ENCODE measurements at places on chromosomes 1 and 21.

DNA sequence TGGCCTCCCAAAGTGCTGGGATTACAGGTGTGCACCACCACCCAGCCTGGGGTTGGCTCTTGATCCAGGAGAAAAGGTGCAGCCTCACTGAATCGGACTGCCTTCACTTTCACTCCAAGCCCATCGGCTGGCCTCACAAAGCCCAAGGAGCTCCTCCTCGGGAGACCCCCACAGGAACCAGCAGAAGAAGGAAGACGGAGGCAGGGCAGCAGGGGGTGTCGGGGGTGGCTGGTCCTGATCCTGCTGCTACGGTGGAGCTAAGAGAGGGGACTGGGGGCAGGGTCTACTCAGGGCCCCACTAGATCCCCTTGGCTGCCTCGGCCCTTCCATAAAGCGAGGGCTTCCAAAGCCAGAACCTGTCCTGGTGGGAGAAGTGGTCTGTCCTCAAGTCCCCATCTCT is 93.9 kb downstream of the STUM start:
- DNase-seq: no peak

- no peak for DNase-seq
Measured at GRCh38 chr1:63418101-63418500, 50.7 kb downstream of the ALG6 start.

DNA sequence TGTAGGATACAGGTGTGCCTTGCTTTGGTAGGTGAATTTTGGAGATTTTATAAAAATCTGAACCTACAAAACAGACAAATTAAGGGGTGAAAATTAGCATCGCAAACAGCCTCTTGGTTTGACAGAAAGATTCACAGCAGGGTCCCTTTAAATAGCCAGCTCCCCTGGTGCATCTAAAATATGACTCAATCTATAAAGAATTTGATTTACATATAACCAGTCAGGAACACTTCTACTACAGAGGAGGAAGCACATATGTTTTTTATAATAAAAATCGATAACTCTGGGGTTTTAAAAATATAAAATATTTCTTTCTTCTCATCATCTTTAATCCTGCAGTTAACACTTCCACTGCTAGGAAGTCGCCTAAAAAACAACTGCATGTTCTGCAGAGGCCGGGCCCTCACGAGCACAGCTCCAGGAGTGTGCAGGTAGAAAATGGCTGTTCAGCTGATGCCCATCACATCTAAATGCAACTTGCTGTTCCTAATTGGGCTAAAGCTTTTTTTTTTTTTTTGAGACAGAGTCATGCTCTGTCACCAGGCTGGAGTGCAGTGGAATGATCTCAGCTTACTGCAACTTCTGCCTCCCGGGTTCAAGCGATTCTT is 203.4 kb downstream of the HS2ST1 start:
- DNase-seq: no peak

GRCh38 chr1:118827636-118828035 is 160.5 kb downstream of the TBX15 start:
- DNase-seq: no peak

DNA sequence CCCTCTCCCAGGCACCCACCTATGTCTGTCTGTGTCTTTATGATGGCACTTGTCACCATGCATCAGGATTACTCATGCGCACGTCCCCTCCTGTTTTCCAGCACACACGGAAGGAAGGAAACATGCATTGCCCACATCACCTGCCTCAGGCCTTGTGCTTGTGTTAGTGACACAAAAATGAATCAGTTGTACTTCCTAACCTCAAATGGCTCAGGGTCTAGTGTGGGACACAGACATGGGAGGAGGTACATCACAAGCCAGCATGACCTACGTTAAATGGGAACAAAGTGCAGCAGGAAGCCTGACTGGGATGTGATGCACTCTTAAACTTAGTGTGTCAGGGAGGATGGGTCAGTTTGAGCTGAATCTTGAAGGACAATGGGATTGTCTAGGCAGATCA is 126.7 kb downstream of the TRABD2B start:
- DNase-seq: no peak

DNA sequence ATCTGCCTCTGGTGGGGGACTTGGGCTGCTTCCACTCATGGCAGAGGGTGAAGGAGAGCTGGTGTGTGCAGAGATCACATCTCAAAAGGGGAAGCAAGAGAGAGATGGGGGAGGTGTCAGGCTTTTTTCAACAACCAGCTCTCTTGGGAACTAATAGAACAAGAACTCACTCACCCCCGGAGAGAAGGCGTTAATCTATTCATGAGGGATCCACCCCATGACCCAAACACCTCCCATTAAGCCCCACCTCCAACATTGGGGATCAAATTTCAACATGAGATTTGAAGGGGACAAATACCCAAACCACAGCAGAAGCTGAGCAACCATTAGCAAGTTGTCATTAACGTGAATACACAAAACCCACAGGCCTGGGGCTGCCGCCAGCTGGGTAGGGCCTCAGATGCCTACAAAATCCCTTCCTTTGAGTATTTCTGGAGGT is 12.0 kb upstream of the VWA5B1 start:
- DNase-seq: no peak

- DNase-seq: peak; percentile 60
Measured at GRCh38 chr1:40305451-40305850, 11.6 kb downstream of the COL9A2 start.

- DNase-seq: no peak
Measured at GRCh38 chr1:7948960-7949359, 8.3 kb upstream of the TNFRSF9 start.

DNA sequence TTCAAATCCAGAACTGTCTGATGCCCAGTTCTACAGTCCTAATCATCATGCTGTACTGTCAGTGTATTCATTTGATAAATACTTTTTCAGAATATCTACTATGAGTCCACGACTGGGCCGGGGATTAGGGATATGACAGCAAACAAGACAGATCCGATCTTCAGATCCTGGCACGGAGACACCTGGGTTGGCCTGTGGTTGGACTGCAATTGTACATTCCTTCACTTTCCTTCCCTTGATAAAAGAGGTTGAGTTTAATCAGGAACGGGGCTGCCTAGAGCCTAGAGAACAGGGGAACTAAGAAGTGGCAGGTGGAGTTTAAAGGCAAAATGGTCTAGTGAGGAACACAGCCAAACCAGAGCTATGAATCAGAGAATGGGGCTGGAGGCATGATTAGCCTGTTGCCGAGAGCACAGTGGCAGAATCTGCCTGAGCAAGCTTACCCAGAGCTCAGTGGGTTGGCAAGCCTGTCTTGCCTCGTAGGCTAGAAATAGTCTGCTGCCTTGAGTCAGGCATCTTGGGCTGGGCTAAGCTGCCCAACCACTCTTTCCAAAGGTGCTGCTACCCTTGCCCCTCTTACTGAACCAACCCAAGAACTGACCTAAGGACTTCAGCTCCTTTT is 38.1 kb upstream of the PTCH2 start:
- DNase-seq: no peak

DNA sequence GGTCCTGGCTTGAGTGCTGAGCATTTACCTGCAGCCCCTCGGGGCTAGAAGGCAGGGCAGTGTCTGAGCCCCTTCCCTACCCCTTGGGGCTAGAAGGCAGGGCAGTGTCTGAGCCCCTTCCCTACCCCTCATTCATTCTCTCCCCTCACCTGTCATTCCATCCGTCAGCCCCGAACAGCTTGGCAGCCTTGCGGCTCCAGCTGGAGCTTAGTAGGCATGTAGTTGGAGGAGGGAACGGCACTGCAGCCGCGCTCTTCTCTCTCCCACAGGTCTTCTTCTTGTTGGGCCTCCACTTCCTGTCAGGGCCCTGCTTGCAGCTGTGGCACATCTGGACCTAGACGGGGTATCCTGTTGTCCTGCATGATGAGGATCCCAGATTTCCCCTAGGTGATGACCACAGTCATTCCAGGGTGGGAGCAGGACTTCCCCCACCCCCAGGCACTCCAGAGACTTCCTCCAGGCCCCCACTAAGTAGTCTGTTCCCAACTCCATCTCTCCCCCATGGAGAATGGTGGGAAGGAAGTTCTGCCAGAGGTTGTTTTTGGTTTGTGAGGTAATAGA is 22.2 kb downstream of the MAPKAPK2 start:
- DNase-seq: no peak

- no peak for DNase-seq
Measured at GRCh38 chr1:116435806-116436610, 63.0 kb downstream of the ATP1A1 start.

GRCh38 chr1:235025422-235025984 is 103.1 kb downstream of the TOMM20 start:
- no peak for DNase-seq

GRCh38 chr1:201016943-201017827 is 6.3 kb downstream of the KIF21B start:
- DNase-seq: no peak

DNA sequence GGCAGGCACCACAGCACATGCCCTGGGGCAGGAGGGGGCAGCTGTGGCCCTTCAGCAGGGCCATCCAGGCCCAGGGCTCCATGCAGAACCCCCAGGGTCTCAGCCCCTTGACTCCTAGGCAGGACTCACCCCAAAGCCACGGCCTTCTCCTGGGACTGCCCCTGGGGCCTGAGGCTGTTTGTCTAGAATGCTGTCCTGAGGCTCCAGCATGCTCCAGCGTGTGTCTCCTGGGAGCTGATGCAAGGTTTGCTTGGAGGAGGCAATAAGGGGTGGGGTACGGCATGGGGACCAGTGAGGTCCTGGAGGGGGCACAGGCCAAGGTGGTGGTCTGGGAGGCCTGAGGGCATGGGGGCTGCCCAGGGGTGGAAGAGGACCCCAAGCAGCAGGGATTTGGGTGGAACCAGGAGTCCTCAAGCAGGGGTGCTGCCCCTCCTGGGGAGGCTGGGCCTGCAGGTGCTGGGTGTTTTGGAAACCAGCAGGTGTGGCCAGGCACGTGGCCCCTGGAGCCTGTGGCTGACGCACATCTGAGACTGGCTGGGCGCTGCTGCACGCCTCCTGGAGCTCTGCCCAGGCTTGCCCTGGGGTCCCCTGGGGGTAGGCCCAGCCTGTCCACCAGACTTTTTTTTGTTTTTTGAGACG is 7.8 kb upstream of the CALML6 start:
- DNase-seq: peak; percentile 85

DNA sequence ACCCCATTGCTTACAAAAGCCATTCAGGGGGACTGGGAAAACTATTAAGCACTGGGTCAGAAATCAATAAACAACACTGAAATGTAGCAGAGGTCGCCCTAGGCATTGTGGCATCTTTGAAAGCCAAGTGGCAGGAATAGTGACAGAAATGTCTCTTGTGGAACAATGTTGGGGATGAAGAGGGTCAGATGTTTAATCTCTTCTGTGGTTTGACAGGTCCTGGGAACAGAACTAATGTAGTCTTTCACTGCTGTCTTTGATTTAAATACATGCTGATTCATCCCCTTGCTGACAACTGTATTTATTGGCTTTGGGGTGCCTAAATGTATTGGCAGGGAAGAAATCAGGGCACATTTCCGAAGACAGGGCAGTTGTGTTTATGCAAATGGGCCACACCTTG is 194.8 kb downstream of the ATG4C start:
- no peak for DNase-seq

DNA sequence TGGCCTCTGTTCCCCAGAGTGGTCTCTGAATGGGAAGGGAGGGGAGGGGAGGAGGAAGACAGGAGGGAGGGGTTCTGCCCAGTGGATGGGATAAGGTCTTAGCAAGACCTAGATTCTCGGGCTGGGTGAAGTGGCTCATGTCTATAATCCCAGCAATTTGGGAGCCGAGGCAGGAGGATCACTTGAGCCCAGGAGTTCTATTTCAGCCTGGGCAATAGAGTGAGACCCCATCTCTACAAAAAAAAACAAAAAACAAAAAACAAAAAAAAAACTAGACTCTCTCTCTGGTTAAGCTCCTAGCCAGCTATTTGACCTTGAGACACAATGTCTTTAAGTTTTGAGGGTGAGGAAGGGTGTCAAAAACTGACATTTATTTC is 11.4 kb downstream of the UQCRHL start:
- no peak for DNase-seq

GRCh38 chr1:226739696-226740065 is 599 bp upstream of the ITPKB start:
- no peak for DNase-seq

DNA sequence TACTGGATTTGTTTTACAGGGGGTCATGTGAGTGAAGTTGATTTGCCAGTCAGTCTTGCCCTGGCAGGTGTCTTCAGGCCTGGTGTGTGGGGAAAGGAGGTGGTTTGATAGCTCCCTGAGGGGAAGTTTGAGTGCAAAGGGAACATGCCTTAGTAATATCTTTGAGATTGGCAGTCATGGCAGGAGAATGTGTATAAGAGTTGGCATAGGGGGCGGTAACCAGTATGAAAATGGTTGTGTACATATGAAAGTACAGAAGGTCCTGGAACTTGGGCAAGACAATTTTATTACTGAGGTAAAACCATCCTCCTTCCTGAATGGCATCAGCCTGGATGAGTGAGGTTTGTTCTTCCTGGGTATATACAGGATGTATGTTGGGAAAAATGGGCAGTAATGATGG is 37.6 kb upstream of the PLA2G5 start:
- DNase-seq: no peak

DNA sequence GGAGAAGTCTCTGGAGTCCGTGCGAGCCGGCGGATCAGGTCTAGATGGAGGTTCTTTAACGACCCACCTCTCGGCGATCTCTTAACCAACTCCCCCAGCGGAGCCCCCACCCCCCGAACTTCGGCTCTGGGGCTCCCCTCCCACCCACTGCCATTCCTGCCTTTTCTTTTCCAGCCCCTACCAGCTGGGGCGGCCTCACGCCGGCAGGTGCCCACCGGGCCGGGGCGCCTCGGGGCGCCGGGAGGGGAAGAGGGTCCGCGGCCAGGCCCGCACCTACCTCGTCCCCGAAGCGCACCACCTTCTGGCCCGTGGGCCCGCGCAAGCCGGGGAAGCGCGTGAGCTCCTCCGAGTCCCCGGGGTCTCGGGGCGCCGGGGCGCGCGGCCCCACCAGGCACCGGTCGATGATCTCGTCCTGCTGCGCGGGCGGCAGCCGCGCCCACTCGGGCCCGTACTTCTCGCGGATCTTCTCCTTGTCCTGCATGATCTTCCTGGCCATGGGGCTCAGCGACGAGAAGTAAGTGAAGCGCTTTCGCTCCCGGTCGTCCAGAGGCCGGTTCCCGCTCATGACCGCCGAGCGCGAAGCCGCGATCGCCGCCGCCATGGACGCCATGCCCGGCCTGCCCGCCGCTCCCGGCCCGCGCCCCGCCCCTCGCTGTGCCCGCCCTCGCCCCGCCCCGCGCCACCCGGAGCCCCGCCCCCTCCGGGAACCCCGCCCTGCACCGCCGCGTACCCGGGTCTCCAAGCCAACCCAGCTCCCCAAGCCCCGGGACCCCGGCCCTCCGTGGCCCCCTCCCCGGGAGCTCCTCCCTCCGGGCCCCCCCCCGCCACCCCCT is at the start of gene C1orf198:
Gene C1orf198 (minus strand): TSS at position 619 of the 833 bp plus-strand sequence. CDS start 9 bp downstream, at position 610.
- peak; percentile 94 for DNase-seq

- DNase-seq: no peak
Measured at GRCh38 chr1:227824204-227824603, 8.7 kb downstream of the PRSS38 start.

- DNase-seq: no peak
Measured at GRCh38 chr1:168223681-168224540, 1.9 kb upstream of the SFT2D2 start.

GRCh38 chr1:198889749-198890148 is 250.9 kb downstream of the PTPRC start:
- DNase-seq: no peak

GRCh38 chr1:75475696-75476095 is 135.2 kb downstream of the SLC44A5 start:
- no peak for DNase-seq
